ENCODE measurements at places on chromosomes 6 and 20.

- DNase-seq = no peak
These were observed 9.9 kb downstream of the BANF2 start for GRCh38 chr20:17709361-17710293.

- no peak for DNase-seq
These were observed 35.0 kb downstream of the MYLK4 start for GRCh38 chr6:2715737-2716136.

GRCh38 chr6:146545581-146545980, 1.9 kb downstream of the RAB32 start:
- no peak for DNase-seq

DNA sequence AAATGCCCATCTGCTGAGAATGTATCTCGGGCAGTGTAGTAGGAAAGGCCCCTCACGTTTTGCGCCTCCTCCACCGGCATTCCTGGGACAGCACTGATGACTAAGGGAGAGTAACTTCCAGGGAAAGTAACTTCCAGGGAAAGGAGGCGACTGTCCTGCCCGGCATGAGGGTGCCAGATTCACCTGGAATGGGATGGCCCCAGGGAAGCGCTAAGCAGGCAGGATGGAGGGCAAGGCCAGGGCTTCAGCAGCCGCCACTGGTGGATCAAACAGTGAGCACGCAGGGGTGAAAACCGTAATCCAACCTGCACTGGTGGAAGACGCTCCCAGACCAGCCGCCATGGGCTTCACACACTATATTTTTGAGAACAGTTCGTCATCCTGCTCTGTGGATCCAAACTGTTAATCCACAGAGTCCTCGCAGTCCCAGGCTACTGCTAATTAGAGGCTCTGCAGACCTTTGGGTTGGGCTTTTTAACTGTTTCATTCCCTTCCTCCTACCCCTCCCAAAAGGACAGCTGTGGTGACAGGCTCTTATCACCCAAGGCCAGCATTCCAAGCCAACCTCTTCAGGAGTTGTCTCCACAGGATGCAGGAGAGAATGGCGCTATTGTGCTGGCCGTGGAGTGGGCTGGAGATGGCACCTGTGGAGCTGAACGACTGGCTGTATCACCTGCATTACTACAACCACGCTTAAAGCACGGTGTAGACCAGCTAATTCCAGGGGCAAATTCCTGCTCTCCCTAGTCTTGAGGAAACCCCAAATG, 178.9 kb downstream of the DLL1 start:
- DNase-seq = peak; percentile 3

- no peak for DNase-seq
These were observed 252.2 kb downstream of the ADGB start for GRCh38 chr6:146850981-146851380.

GRCh38 chr20:33082546-33082945, 3.1 kb downstream of the BPIFB4 start:
- no peak for DNase-seq

- DNase-seq = no peak
These were observed 83.4 kb downstream of the MAP7 start for GRCh38 chr6:136466777-136467176.

DNA sequence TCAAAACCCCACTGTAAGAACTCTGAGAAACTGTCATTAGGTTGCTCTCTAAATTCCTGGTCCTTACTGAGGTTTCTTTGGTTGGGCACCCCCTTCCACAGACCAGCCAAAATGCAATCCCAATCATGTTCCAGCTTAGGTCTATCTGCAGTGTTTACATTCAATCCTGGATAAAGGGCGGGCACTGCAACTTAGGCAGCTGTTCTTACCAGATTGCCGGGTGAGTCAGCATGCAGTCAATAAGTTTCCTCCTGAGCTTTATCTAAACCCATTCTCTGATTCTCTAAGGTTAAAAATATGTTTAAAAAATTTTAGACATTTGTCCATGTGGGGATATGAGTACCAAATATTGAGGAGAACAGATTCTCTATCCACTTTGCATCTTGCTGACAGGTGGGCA, 197.8 kb downstream of the HAO1 start:
- no peak for DNase-seq

- DNase-seq = no peak
These were observed 323.9 kb downstream of the GJA1 start for GRCh38 chr6:121759370-121759769.

- DNase-seq = no peak
These were observed 76.1 kb downstream of the PAX1 start for GRCh38 chr20:21781446-21782075.

GRCh38 chr6:123855506-123855905, 51.8 kb downstream of the NKAIN2 start:
- no peak for DNase-seq

- DNase-seq = no peak
These were observed 54.4 kb downstream of the PRND start for GRCh38 chr20:4776079-4776630.

GRCh38 chr6:52503323-52503747, 73.5 kb downstream of the TRAM2 start:
- no peak for DNase-seq

DNA sequence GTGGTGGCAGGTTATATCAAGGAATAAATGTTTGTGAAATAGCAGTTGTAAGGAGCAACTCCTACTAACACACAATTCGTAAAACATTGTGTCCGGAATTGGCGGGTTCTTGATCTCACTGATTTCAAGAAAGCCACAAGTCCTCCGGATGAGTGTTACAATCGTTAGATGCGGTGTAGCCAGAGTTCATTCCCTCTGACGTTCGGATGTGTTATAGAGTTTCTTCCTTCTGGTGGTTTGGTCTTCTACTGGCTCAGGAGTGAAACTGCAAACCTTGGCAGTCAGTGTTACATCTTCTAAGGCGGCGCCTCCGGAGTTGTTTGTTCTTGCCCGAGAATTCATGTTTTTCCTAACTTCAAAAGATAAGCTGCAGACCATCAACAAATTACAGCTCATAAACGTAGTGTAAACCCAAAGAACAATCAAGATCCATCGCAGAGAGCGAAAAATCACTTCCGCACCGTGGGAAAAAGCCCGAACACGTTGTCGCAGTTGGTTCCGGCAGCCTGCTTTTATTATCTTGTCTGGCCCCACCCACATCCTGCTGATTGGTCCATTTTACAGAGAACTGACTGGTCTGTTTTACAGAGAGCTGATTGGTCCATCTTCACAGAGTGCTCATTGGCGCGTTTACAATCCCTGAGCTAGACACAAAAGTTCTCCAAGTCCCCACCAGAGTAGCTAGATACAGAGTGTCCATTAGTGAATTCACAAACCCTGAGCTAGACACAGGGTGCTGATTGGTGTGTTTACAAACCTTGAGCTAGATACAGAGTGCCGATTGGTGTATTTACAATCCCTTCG, 58.2 kb downstream of the TRIM27 start:
- DNase-seq = no peak

- DNase-seq = no peak
These were observed 800 bp downstream of the RWDD2A start for GRCh38 chr6:83193747-83194566.

DNA sequence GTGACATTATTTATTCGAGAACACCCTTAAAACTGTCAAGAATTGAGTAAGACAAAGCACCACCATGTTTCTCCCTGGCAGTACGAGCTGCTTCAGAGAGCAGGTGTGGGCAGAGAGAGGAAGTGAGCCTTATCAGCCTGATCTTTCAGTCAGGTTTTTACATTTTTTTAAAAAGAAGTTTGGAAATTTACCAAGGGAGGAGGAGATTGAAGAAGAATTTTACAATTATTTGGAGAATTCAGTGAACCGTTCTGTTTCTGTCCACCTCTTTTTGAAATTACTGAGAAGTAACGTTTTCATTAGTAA, 75.5 kb downstream of the ZDHHC14 start:
- DNase-seq = no peak

- no peak for DNase-seq
These were observed 30.3 kb downstream of the AK9 start for GRCh38 chr6:109660526-109661320.

DNA sequence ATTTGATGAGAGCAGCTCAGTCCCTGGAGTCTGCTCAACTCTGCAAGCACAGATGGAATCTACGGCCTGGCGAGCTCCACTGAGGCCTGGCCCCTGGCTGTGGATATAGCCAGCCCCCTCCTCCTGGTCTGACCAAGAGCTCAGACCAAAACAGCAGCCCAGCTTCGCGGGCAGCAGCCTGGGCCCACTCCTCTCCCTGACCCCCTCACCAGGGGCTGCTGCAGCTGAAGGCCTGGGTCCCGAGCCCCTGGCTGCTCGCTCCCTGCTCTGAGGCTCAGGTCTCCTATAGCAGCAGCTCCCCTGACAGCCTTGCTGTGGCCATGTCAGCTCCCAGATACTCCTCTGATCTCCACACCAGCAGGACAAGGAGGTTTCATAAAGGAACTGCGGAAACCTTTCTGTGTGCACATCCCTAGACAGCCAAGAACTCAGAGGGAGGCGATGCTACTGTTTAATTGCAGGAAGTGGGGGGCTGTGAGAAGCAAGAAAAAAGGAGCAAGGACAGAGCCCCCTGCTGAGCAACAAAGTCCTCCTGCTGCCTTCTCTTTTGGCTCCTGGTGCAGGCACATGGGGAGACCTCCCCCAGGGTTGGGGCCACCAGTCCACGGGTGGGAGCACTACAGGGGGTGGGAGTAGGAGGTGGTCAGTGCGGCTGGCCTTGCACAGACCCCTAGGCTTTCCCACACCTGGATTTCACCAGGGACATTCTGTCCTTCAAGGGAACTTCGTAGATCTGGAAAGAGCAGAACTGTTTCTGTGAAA, 38.7 kb upstream of the CST5 start:
- no peak for DNase-seq

DNA sequence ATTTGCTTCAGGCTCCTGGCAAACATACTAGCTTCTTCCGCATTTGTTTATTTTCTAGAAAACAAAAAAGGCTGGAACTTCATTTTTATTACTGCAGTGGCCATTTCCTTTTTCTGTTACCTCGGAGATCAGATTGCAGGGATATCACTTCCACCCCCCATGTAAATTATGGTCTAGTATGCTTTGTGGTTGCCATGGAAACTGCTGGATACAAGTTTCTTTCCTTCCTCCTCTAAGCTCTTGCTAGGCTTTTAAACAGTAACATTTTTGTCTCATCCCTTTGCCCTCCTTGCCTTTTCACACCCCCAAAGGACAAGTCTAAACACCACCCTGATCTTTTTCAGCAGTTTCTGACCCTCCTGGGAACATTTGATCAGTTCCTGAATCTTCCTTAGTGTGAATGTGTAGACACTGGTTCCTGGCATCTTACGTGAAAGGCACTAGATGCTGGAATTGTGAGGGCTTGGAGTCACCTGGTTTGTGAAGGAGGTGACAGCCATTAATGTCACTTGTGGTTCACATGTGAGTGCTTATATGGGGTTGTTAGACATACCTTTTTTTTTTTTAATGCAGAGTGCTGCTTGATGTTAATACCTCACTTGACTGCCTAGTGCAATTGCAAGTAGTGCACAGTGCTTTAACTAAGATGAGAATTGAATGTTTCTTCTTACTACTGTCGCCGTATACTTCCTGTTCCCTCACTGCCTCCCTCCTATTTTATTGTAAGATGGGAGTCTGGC, 181.6 kb downstream of the JARID2 start:
- no peak for DNase-seq

DNA sequence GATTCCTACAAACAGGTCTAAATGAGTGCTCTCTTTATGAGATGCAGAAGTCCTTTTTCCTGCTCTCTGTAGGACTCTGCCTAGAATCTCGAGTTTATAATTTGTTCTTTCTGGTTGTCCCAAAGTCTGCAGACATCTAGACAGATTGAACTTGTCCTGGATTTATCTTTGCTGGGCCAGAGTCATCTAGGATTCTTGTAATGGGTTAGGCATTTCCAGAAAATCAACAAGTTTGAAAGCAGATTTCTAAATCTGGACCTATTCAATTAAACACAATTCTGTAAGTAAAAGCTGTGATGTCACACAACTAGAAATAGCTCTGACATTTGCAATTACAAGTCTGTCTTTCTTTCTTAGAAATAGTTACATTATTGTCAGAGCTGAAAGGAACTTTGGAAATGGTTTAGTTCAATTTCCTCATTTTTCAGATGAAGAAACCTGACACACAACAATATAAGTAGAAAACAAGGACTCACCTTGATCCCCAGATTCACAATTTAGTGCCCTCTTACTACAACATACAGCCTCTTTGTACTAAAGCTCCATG, 4.2 kb upstream of the RSPO3 start:
- DNase-seq = no peak

DNA sequence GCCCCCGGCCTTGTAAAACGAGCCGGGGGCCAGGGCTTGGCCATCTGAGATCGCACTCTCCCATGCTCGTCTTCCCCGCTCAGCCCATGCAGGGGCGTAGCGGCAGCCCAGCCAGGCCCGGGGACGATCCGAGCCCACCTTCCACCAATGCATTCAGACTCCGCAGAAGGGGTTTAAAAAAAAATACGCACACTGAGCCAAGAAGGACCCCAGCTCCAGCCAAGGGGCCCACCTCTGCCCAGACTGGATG, 320 bp downstream of the GSTA4 start:
- peak; percentile 12 for DNase-seq

GRCh38 chr20:57440678-57441509, 49.7 kb downstream of the RBM38 start:
- DNase-seq = no peak

DNA sequence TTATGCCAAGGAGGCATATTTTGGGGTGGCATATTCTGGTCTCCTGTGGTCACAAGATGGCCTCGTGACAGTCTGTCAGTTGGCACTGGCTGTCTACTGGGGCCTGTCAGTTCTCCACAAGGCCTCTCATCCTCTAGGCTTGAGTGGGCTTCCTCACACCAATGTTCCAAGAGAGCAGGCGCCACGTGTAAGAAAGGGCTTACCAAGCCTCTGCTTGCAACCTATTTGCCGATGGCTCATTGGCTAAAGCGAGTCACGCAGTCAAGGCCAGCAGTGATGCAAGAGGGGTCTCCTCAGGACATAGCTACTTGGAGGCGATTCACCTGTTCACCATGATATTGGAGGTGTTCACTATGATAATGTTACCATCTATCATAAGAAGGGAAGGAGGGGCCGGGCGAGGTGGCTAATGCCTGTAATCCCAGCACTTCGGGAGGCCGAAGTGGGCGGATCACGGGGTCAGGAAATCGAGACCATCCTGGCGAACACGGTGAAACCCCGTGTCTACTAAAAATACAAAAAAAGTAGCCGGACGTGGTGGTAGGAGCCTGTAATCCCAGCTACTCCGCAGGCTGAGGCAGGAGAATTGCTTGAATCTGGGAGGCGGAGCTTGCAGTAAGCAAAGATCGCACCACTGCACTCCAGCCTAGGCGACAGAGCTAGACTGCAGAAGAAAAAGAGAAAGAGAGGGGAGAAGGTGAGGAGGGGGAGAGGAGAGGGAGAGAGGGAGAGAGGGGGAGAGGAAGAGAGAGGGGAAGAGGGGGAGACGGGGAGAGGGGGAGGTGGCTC, 35.3 kb downstream of the C6orf52 start:
- no peak for DNase-seq

DNA sequence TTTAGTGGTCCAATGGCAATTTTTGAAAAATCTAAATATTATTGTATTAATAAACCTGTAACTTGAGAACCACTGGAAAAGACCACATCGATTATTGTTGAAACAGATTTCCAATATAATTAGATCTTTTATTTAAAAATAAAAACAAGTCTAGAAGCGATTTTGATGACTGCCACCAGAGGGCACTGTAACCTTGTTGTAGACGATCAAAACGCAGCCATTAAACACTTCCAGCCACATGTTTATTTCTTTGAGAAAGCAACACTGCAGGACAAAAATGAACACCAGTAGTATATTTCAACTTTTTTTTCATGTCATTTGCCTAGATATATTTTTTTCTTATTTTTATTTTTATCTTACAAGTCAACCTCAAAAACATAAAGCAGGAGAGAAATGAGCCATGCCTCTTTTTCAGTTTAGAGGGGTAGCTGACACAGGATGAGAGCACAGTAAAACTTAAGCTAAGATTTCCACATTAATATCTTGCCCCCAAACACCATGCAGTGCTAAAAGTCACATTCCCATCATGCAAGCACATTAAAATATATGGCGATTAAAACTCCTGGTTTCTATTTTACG, 115.4 kb downstream of the OPRM1 start:
- peak; percentile 48 for DNase-seq
